ENCODE measurements at places on chromosomes 12 and 14.
A peak's percentile ranks its signal among the peaks of the same experiment; 100 is the strongest.

DNA sequence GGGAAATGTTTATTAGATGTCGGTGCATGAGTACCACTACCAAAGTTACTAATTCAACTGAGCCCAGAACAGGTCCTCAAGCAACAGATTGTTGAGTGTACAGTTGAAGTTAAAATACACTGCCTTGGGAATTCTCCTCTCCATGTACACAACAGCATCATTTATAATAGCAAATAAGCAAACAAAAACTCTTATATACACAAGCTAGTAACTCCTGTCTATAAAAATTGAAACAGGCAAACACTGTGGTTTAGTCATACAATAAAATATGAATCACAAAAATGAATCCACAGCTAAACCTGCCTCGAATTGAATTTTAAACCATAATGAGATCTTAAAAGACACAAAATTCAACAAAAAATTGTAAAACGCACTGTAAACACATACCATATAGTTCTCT is 681.1 kb downstream of the C12orf50 start:
- no peak for DNase-seq

DNA sequence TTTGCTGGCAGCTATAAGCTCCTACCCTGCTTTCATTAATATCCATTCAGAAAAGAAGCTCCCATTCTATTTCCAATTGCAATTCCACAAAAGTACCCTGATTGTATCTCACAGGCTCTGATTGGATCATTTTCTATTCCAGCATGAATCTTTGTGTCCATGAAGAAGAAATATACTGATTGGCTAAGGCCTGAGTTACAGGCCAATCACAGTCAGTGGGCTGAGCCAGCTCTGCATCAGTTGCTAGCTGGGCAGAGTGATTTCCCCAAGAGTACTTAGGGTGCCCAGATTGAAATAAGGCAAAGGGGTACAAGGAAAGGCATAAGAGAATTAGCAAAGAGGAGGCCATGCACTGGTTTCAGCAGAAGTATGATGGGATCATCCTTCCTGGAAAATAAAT is 14.4 kb downstream of the ART4 start:
- no peak for DNase-seq

GRCh38 chr12:117069926-117070900 is 29.0 kb downstream of the TESC start:
- no peak for DNase-seq

GRCh38 chr12:91335699-91336098 is 153.1 kb upstream of the DCN start:
- DNase-seq, result no peak

- no peak for DNase-seq
Measured at GRCh38 chr12:85089792-85090191, 53.6 kb downstream of the LRRIQ1 start.

DNA sequence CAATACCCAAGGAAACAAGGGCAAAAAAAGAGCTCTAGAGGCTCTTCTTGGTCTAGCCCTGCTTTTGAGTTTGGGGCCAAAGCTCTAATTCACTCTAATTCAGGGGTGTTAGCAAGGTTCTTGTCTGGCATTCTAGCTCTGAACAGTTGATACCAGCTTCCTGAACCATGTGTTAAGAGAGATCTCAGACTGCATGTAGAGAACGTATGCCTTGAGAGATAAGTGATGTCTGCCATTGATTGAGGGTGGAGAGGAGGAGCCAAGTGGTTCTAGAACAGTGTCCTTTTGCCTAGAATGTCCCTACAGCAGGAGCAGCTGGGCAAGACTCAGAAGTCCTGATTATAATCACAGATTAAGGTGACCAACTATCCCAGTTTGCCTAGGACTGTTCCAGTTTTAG is 18.2 kb upstream of the POC1B start:
- DNase-seq, result no peak

- no peak for DNase-seq
Measured at GRCh38 chr12:115572440-115572839, 705.1 kb downstream of the MED13L start.

DNA sequence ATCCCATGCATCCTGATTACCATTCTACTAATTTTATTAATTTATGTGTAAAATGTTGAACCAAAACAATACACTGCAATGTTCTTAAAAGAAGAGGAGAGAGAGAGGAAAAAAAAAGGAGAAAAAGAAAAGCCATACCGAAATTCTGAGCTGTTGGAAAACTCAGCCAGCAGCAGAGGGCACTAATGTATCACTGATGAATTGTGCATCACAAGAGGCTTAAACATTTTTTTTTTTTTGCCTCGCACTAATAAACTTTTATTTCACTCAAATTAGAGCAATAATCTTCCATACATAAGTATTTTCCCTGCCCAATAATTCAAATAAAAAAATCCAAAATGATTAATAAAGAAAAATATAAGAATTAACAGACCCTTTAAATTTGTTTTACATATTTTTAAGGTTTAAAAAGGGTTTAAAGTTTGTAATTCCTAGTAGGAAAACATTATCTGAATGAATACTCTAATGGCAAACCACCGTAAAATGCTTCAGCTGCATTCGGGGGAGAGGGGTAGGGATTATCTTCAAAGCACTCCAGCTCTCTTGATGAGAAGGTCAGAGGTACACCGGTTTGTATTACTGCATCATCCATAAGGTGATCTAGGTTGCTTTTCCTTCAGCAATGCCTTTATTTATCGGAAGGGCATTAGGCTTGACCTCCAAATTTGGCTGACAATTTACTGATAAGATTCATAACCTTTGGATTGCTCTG is 41.9 kb downstream of the ATP23 start:
- DNase-seq, result peak; percentile 5

DNA sequence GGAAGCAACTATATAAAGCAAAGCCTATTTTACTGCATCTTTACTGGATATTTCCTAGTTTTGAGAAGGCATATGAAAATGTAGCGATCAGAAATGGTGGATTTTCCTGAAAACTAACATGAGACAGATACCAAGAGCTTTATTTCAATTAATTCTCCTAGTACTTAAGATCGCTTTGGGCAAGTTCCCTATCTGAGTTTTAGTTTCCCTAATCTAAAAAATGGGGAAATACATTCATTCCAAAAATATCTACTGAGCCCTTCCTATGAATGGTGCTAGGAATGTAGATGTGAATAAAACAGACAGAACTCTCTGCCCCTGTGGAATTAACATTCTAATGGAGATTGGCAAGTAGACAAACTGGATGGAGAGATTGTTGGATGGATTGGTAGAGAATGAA is 8.4 kb downstream of the CATSPERB start:
- DNase-seq, result no peak

DNA sequence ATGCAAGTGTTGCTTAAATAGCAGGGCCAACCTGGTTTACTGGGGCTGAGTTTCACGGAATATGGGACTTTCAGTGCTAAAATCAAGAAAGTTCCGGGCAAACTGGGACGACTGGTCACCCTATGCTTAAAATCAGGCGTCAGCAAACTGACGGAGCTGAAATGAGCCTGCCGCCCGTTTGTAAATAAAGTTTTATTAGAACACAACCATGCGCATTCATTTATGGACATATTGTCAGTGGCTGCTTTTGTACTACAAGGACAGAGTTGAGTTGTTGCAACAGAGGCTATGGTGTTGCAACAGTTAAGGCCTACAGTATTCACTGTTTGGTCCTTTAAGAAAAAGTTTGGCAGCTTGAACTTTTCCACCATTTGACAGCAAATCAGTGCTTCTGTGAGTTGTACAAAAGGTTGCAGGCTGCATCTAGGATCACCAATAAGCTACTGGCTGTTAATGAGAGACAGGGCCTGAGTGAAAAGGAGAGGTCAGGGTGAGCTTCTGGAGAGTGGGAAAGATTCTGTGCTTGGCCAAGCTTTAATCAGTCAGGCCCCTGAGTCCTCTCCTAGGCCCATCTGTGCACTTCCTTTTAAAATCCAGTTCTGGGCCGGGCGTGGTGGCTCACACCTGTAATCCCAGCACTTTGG is 13.3 kb downstream of the SELPLG start:
- no peak for DNase-seq

DNA sequence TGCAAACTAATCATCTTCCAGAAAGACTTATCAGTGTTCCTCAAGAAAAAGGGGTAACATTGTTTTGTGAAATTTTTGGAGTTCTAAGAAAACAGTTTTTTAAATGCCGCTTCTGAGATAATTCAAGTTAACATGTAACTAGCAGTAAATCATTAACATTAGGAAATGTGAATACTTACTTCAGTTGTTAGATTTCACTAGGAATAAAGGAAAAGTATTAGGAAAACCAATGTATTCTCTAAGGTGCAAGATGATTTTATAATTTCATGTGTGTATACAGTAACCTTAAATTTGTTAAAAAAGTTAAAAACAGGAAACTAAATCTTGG is 36.8 kb downstream of the PAPOLA start:
- no peak for DNase-seq

- DNase-seq, result no peak
Measured at GRCh38 chr12:4762773-4763172, 42.6 kb downstream of the GALNT8 start.

DNA sequence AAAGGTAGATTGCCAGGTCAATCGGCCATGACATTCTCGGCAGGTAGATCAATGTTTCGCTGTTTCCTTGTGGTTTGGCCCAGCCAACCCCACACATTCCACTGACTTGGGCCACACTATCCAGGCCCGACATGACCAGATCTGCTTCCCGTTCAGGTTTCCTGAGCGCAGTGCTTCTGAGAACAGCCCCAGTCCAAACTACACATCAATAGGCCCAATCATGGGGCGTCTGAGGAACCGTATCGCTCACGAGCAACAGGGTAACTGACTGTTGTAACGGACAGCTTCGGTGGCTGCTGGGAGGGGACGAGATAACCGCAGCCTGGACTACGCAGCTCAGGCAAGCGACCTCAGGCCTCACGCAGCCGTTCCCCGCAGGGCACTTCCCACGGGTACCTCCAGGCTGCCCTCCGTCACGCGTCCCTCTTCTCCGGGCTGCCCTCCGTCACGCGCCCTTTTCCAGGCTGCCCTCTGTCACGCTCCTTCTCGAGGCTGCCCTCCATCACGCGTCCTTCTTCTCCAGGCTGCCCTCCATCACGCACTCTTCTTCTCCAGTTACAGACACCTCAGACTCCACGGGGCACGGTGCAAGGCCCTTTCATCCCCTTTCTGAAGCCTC is 14.7 kb downstream of the ZNF605 start:
- DNase-seq, result no peak

- DNase-seq, result no peak
Measured at GRCh38 chr12:32680787-32681186, 1.7 kb downstream of the DNM1L start.

- DNase-seq, result no peak
Measured at GRCh38 chr14:70697701-70698100, 56.0 kb downstream of the TTC9 start.
